Activated naive CD4-positive, alpha-beta T cell (primary cell): ENCODE measurements at places on chromosomes 1 and 21.

DNA sequence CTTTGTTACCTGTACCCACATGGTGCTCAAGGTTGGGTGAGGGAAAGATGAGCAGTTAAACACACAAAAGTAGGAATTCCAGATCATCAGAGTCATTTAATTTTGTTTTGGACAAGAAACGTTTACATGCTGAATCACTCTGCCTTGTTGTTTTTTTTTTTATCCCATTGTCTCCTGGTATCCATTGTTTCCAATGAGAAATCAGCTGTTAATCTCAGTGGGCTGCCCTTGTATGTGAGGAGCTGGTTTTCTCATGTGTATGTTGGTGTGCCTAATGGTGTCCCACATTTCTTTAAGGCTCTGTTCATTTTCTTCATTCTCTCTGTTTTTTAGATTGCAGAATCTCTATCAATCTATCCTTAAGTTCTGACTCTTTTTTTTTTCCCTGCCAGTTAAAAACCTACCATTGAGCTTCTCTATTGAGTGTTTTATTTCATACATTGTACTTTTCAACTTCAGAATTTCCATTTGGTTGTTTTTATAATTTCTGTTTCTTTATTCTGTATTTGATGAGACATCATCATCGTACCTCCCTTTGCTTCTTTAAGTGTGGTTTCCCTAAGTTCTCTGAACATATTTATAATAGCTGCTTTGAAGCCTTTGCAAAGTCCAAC, 8.8 kb upstream of the OBSCN start:
- DNase-seq = no peak

DNA sequence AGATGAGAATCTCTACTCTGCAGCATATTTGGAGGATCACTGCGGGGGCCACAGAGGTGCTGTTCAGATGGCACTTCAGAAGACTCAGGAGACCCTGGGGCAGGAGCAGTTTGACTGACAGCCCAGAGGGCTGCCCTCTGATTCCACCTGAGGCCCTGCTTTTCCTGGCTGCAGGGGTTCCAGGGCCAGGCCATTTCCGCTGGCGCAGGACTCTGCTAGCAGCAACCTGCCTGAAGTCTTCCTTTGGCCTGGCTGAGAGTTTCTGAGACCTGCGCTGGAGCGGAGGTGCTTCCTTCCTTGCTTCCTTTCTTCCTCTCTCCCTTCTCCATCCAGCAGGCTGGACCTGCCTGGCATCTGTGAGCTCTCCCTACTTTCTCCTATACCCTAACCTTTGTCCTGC, 11.8 kb downstream of the PCSK9 start:
- no peak for DNase-seq

- DNase-seq = no peak
Measured at GRCh38 chr1:156691191-156691590, 14.0 kb upstream of the NES start.

DNA sequence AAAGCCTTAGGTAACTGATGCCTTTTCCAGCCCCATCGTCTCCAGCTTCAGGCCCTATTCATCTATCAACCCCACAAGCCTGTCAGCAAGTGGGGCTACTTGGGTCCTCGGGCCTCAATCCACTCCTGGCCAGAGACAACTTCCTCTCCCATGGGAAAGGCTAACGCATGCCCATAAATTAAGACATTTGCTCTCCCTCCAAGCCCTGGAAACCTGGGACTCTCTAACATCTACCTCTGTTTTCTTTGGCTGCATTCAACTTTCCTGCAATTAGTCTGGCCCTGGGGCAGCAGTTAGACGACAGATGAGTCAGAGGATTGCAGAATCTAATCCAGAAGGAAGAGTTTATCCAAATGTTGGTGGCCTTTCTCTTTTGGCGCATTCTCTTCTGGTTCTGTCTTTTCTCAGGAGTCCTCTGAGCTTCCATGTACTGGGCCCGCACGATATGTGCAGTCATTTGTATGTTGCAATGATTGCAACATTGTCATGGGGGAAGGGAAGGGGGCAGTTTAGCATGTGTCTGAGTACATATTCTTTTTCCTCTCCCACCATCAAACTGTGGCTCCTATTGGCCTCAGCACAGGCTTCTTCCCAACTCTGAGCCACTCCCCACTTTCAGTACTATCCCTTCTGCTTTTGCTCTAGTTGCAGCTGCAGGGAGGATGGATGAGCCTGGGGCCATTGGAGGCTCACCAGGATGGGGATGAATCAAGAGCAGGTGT, 54.4 kb downstream of the NAV1 start:
- DNase-seq = no peak

- no peak for DNase-seq
Measured at GRCh38 chr1:220876511-220877376, 2.5 kb upstream of the HLX start.

DNA sequence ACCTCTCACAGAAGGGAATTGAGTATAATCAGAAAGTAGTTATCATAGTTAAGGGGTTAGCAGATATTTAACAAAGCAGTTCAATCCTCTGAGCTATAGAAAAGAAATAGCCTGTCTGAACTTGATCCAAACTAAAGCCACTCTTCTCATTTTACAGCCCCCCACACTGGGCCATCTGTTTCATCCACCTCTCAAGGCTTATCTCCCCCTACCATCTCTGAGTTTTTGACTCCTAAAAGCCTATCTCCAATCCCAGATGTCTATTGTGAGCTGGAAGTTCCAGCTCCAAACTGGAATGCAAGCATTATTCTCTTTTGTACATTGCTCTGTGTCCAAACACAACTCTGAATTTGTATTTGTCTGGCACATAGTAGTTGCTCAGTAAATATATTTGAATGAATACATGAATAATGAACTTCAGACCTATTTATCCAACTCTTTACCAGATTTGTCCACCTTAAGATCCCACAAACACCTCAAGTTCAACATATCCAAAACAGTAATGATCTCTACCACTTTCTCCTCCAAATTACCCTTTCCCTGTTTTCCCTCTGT, 98.1 kb downstream of the PLPP3 start:
- no peak for DNase-seq

DNA sequence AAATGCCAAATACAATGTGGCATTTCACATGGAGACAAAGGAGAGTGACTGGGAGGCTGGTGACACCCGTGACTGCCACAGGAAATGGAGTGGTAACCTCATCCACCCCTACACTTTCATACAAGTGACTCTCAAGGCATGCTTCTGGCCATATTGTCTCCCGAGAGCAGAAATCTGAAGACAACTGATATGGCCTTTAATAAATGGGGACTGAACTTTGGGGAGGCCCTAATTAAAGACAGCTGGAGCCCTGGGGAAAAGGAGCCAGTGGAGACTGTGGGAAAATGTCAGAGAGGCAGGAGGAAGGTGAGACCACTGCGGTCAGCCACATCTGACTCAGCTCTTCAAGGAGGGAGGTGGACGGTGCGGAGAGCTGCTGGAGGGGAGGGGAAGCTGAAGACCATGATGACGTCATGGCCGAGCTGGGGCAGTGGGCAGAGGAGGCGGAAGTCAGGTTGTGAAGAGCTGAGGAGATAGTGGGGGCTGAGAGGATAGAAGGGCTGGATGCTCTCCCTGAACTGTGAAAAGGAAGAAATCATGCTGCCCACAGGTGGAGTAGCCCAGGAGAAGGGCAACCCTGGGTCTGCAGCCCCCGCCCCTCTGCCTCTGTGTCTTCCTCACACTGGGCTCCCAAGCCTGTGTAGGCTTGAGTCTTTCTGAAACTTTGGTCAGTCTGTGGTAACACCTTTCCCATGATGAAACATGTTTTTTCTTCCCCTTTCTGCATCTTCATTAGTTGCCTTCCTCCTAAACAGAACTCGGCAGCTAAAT, 14.0 kb upstream of the NCF2 start:
- no peak for DNase-seq

- no peak for DNase-seq
Measured at GRCh38 chr1:94772845-94773244, 47.3 kb upstream of the SLC44A3 start.
